ENCODE measurements at places on chromosomes 4 and X.

GRCh38 chr4:144787365-144788258, 141.7 kb downstream of the HHIP start:
- peak; percentile 34 for DNase-seq

- no peak for DNase-seq
Measured at GRCh38 chr4:58313444-58313843, 1203.3 kb upstream of the IGFBP7 start.

- DNase-seq: no peak
Measured at GRCh38 chrX:24702362-24703184, 8.9 kb downstream of the POLA1 start.

DNA sequence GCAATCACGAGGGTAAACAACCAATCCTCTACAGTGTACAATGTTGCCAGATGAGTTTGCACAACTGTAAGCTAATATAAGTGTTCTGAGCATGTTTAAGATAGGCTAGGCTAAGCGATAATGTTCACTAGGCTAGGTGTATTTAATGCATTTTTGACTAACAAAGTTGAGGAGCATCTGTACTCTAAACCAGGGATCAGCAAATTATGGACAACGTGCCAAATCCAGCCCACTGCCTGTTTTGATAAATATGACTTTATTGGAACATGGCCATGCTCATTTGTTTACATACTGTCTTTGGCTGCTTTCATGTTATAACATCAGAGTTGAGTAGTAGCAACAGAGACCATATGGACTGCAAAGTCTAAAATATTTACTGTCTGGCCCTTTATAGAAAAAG, 46.3 kb upstream of the ARHGEF6 start:
- DNase-seq: no peak

DNA sequence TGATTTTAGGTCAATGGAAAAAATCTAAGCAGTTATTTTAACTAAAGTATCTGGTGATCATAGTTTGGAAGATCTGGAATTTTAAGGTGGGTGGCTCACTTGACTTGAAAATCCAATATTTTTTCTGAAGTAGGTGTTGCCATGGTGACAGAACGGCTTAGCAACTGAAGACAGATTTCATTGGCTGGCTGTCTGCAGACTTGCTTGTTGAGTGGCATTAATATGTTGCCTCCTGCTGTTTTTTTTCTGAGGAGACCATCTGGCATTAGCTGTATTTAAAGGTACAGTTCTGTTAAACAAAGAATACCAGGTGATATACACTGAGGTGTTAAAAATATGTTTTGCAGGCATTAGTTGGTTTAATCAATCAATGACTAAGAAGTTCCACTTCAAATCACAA, 19.8 kb downstream of the CPE start:
- DNase-seq: no peak

All from hippocampal formation (tissue), 2 donors.